ENCODE measurements at places on chromosomes 2 and 18.

DNA sequence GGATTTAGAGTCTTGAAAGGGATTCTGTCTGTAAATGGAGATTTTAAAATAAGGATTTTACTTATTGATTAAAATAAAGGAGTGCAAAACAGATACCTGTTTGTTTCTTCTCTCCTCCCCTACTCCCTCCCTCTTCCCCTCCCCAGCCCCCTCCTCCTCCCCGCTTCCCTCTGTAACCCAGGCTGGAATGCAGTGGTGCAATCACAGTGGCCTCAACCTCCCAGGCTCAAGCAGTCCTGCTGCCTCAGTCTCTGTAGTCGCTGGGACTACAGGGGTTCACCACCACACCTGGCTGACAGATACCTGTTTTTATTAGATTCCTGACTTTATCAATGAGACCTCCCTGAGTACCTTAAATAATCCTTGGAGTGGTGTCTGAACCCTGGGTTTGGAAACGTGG, 57.1 kb downstream of the OXER1 start:
- no peak for DNase-seq

DNA sequence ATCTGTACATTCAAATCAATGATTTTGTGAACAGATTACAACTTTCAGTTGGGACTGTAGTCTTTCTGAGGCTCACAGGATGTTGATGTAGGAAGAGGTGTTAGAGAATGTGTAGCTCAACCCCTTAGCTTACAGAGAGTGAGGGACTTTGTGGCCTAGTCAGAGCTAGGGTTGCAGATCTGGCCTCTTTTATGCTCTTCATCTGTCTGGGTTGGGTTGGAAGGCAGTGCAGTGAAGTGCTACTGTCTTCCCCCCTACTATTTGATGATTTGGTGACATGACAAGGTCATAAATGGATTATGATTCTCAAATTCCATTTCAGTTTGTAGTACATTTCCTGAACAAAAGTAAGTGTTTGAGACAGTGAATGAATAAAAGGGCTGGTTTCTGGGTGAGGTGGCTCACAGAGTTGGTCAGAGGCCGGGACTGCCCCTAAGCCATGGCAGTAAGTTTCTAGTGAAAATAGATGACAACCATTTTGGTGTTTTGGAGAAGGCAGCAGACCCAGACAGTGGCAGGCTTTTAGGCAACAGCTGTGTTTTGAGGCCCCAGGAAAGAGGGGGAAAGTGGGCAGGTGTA, 21.6 kb downstream of the MAP4K4 start:
- DNase-seq: no peak

DNA sequence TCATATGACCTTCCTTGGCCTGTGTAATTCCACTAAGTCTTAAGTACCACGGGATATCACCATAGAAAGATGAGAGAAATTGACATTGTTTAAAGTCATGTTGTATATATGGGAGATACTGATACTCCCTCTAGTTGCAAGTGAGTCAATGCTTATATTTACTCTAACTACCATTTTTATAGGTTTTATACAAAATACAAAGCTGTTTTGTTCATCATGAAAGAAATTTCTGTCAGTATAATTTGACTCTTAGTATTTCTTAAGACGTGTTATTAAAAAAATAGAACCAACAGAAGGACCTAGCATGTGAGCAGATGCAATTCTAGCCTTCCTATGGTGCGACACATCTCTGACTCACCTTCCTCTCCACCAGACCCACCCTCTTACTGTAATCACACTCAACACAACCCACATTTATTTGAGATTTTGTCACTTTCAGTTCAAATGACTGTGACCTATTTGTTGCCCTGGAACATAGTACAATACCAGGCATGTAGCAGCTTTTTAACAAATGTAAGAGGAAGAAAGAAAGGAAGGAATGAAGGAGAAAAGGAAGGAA, 453.1 kb downstream of the CMPK2 start:
- no peak for DNase-seq

DNA sequence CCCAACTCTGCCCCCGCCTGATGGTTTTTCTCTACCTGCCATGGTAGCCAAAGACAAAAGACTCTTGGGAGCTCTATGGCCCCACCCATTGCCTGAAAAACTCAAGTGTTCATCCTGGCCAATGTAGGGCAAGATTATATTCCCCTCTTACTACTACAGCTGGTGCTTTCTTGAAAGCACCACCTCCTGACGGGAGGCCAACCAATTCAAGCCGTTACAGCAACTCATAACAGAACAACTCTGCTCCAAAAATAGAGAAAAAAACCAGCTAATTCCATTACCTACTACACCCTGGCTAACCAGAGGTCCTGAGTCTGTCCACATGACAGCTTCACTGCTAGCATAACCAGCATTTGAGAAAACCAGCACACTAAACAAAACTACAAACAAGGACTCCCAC, 127.5 kb upstream of the GAREM1 start:
- DNase-seq: no peak
